Naive thymus-derived CD8-positive, alpha-beta T cell (primary cell): ENCODE measurements at places on chromosomes 5 and 9. TPM values are rescaled to one million over a fixed set of nuclear protein-coding genes. Genes with fewer than 3 reads are reported as not detected.

- no peak for DNase-seq
Measured at GRCh38 chr9:90034071-90034470, 429.3 kb downstream of the GADD45G start.

DNA sequence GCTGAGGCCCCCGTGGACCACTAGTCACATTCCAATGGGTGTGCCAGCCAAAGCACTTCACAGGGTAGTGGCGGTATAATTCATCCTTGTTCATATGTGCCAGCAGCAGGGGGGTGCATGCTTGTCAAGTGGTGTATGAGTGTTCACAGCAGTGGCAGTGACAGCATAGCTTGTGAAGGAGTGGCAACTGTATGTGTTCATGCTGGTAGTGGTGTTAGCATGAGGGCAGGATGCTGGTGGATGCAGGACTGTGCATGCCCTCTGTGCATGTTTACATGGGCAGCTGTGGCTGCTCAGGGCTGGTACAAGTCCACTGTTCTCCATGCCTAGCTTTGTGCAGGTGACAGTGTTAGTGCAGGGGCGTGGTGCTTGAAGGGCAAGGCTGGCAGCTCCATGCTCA is 253.4 kb upstream of the DMAC1 start:
- DNase-seq, result no peak

- DNase-seq, result no peak
Measured at GRCh38 chr5:134603059-134603458, 29.6 kb downstream of the SAR1B start.

GRCh38 chr5:31598640-31599611 is 40.0 kb upstream of the PDZD2 start:
- no peak for DNase-seq

- no peak for DNase-seq
Measured at GRCh38 chr5:143134269-143134668, 269.2 kb downstream of the NR3C1 start.

DNA sequence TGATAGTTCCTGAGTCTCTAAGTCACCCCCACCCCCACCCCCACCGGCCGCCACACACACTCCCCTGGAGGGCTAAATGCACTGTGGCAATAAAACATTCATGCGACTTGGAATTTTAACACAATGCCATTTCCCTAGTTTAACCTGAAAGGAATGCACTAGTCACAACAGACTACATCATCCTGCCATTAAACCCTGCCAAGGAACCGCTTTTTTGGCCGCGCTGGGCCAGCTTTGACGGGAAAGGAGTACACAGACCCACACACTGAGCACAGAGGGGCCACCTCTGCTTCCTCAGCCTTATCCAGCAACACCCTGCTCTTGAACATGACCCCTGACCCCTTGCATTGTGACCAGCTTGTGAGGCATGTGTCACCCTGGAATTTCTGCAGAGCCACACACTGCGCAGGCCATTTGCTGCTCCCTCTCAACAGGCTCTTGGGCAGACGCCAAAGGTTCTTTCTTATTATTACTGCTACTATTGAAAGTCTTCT is 165.3 kb downstream of the BNC2 start:
- no peak for DNase-seq

Gene EPB41L4B
- polyA plus RNA-seq, result not detected

Gene LOX
- not detected for polyA plus RNA-seq

Gene PLAA
- polyA plus RNA-seq, result 14.6 TPM
